Ureter (tissue), 1 donor: ENCODE measurements at places on chromosomes 13 and 19. TPM values are rescaled to one million over a fixed set of nuclear protein-coding genes. Genes with fewer than 3 reads are reported as not detected.

GRCh38 chr13:42696191-42696590 is 85.2 kb upstream of the FAM216B start:
- no peak for DNase-seq

DNA sequence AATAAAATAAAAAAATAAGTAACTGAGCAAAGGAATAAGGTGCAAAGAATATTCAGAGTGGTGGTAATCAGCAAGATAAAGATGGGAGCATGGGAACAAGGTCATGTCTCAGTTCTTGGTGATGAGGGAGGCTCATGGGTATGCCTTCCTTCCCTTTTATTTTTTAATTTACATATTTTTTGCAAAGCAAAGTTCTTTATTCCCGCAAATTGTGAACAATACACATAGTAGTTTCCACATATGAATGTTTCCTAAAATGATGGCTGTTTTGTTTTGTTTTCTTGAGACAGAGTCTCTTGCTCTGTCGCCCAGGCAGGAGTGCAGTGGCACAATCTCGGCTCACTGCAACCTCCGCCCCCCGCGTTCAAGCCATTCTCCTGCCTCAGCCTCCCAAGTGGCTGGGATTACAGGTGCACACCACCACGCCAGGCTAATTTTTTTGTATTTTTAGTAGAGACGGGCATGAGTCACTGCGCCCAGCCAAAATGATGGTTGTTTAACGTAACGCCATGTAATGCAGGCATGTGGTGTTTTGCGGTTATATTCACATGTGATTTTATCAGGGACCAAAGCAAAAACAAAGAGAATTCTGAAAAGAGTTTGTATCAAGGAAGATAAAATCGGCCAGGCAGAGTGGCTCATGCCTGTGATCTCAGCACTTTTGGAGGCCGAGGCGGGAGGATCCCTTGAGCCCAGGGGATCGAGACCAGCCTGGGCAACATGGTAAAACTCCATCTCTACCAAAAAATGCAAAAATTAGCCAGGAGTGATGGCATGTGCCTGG is 4.5 kb upstream of the ADGRE2 start:
- peak; percentile 29 for DNase-seq

- DNase-seq = peak; percentile 55
These were observed 845 bp downstream of the SPRY2 start for GRCh38 chr13:80339912-80340650.

GRCh38 chr19:6632002-6632621 is 37.8 kb downstream of the TNFSF14 start:
- DNase-seq = peak; percentile 84

GRCh38 chr13:45623516-45624090 is 8.1 kb upstream of the ERICH6B start:
- no peak for DNase-seq

- DNase-seq = no peak
These were observed 315.0 kb upstream of the SPRY2 start for GRCh38 chr13:80655778-80656511.

- no peak for DNase-seq
These were observed 1.4 kb downstream of the SPRY2 start for GRCh38 chr13:80339563-80339911.

- no peak for DNase-seq
These were observed 16.8 kb downstream of the ZNF586 start for GRCh38 chr19:57786286-57786685.

RDH13 gene
- total RNA-seq = 24.8 TPM

MCF2L gene
- total RNA-seq = 115 TPM

FLT1 gene
- total RNA-seq = 51.1 TPM

SLC25A41 gene
- total RNA-seq = not detected

MISP gene
- 2.4 TPM for total RNA-seq

KLK1 gene
- total RNA-seq = 0.60 TPM
